ENCODE measurements at places on chromosomes 5 and 9.

DNA sequence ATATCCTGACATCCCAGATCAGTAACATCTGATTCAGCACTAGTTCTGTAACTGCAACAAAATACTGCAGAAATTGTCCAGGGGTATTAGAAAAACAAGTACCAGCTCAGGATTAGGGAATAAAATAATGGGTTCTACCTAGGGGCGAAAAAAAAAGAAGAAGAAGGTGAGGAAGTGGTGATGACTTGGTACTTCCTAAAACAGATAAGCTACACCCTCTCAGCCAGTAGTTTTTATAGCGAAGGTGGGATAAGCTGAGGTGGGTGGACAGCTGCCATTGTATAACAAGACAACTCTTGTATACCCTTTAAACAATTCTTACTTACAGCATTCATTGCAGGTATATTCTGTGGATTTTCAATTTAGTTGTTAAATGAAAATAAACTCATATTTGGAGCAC is 19.1 kb downstream of the RAPGEF6 start:
- DNase-seq = no peak

- DNase-seq = no peak
Measured at GRCh38 chr9:136179761-136180160, 25.2 kb downstream of the LHX3 start.

DNA sequence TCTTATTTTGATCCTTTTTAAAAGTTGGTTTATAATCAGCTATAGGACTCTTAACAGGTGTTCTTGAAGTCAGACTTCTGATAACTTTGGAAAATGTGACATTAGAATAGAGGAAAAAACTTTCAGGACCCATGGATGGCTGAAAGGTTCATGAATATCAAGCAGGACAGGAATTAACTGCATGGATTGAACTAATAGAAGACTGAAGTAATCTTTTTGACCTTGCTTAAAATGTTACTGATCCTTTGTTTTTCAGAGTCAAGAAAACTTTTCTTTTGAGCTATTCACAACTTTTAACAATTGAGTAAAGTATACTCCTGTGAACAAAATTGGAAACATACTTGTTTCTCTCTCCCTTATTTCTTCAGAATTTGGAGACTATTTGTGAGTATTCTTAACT is 79.2 kb downstream of the PLK2 start:
- DNase-seq = no peak

DNA sequence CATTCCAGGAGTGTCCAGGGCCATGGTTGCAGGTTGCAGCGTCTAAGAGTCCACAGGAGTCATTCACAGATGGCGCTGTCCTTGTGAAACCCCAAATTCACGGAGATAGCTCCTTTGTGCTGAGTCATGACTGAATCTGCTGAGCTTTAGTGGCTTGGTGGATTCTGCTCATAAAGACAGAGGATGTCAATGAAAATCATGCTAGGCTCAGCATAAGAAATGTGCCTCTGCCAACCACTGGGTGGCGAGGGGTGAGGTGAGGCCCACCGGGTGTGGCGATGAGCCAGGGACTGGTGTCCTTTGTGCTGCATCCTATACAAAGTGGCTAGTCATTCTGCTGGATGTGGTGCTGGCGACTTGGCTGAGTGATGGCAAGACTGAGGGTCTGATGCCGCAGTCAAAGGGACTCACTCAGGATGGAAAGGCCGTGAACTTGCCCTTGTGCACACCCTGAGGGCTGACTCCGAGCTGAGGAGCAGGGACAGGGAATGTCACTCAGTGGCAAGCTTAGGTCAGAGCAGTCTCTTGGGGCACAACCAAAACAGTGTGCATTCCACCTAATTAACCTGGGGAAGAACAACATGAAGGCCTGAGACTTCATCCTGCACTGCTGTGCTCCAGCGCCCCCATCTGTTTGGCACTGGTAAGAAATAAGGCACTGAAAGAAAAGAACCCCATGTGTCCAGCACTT is 71.5 kb downstream of the DAP start:
- DNase-seq = peak; percentile 64

DNA sequence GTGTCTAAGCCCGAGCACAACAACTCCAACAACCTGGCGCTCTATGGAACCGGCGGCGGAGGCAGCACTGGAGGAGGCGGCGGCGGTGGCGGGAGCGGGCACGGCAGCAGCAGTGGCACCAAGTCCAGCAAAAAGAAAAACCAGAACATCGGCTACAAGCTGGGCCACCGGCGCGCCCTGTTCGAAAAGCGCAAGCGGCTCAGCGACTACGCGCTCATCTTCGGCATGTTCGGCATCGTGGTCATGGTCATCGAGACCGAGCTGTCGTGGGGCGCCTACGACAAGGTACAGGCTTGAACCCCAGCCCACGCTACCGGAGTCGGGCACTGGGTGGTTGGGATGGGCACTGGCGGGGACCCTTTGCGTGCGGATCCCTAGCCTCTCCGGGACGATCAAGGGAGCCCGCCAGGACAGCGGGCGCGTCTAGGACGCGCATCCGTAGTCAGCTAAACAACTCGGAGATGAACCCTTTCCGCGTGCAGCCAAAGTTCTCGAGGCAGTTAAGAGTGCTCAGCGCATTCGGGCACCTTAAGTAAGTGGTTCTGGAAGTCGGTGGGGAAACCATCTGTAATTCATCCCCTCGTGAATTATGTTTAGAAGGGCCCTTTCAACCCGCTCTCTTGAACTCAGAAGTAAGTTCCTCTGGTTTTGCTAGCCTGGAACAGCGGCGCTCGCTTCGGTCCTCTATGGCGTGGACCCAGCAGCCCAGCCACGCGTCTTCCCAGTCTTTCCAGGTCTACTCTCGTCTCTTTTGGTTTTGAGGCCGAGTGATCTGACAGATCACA is 1.3 kb downstream of the KCNN2 start:
- DNase-seq = no peak

DNA sequence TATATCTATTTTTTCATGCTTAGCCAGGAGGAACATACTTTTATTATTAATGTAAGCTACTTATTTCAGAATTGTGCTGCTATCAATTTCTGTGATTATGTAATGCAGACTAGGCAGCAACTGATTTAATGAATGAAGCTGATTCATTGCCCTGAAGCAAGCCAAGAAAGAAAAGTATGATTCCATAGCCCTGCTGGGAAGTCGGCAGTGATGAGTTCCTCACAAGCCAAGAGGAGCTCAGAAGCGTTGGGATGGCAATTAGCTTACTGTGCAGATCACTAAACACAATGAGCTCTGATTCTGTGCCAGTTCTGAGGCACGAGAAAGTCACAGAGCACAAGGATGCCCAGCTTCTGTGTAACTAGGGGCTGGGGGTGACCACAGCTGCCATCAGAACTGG is 254.3 kb upstream of the KLF9 start:
- DNase-seq = no peak

DNA sequence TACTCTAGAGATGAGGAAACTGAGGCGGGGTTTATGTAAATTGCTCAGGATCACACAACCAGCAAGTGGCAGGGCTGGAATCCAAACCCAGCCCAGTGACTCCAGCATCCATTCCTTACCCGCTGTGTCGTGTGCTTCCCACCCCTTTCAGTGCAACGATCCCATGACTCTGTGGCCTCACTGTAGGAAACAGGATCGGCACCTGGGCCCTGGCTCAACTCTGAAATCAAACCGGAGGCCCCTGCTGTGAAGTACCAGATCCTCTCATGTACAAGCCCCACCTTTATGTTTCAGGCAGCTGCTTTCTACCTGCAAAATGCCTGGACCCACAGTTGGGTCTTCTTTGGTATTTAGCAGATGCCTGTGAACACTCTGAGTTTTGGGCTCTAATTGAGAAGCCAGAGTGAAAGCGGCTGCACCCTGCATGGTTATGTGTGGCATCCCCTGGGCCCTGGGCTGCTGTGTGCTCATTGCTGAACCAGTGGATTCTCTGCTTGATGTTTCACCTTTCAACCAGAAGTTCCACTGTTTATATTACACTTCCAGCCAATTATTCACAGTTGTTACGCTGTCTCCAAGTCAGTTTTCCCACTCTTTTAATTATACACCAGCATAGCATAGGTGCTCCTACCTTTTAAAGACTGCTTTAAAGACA is 36.7 kb downstream of the ABLIM3 start:
- peak; percentile 44 for DNase-seq

GRCh38 chr5:58544195-58544594 is 38.7 kb upstream of the RAB3C start:
- DNase-seq = no peak
